ENCODE measurements at places on chromosomes 3 and 15.

DNA sequence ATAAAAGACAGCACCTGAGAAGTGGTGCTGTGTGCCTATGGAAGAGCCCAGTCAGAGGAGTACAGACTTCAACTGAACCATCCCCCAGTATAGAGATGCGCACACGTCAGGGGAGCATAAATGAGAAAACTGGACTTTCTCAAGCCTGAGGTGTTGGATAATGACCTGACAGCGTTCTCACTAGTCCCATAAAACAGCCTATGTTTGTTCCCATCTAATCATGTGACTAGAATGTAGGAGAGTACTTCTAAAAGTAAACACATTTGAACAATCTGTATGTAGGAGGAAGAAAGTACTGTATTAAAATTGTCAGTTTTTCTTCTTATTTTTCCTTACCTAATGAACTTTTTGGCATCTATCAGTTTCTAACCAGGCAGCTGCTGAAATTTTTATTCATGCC, 498.9 kb downstream of the CNTN4 start:
- DNase-seq, result no peak

- no peak for DNase-seq
Measured at GRCh38 chr3:157089455-157090221, 70.3 kb downstream of the CCNL1 start.

DNA sequence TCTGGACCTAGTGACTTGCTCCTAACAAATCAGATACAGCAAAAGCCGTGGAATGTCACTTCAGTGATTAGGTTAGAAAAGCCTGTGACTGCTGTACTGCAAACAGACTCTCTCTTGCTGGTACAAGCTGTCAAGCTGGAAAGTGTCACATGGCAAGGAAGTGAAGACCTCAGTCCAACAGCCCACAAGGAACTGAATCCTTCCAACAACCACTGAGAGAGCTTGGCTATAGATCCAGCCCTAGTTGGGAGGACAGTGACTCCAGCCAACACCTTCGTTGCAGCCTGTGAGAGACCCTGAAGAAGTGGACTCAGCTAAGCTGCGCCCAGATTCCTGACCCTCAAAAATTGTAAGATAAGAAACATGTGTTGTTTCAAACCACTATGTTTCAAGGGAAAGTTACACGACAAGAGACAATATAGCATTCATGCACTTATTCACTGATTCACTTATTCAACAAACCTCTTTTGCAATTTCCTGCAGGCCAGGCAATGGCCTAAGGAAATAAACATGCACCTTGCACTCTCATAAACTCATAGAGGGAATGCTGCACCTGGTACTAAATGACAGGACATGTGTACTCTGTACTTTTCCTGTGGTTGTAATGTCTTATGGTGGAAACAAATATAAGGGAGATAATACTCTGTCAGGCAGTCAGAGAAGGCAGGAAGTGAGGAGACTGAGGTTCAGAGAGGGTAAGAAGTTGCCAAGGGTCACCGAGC, 142.9 kb downstream of the CADPS start:
- DNase-seq, result no peak

DNA sequence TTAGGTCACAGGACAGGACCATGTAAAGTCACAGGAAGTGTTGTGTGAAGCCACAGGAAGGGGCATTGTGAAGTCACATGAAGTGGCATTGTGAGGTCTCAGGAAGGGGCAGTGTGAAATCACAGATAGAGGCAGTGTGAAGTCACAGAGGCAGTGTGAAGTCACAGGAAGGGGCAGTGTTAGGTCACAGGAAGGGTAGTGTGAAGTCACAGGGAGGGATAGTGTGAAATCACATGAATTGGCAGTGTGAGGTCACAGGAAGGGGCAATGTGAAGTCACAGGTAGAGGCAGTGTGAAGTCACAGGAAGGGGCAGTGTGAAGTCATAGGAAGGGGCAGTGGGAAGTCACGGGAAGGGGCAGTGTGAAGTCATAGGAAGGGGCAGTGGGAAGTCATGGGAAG, 37.9 kb downstream of the GASK1A start:
- no peak for DNase-seq

- DNase-seq, result no peak
Measured at GRCh38 chr3:49593041-49593440, 38.8 kb downstream of the BSN start.

DNA sequence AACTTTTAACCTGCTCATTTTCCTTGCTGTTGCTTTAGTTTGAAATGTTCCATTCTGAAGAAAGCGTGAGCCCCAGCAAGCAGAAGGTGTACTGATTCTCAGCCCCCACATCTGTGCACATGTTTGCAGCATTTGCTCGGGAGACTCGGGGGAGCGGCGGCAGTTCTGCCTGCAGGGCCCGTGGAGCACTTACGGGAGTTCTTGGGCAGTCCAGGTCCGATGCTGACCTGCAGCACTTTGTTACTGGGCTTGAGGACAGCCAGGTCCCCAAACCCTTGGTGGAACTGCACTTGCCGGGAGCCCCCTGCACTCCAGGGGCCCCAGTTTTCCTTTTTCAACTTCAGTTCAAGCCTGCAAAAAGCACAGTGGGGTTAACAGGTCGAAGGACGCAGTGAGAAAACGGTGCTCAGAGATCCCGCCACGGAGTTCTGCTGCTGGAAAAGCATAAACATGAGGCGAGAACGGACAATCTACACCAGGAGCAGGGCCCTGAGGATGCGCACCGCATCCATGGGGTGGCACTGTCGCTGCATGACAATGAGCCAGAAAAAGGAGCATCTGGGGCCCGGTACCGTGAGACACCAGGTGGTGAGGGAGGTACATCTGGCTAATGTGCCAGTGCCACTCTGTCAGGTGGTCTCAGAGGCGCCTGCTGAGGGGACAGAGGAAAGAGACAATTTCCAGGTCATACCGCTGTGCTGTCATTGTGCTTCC, 45.6 kb upstream of the LDHAL6B start:
- DNase-seq, result peak; percentile 39

DNA sequence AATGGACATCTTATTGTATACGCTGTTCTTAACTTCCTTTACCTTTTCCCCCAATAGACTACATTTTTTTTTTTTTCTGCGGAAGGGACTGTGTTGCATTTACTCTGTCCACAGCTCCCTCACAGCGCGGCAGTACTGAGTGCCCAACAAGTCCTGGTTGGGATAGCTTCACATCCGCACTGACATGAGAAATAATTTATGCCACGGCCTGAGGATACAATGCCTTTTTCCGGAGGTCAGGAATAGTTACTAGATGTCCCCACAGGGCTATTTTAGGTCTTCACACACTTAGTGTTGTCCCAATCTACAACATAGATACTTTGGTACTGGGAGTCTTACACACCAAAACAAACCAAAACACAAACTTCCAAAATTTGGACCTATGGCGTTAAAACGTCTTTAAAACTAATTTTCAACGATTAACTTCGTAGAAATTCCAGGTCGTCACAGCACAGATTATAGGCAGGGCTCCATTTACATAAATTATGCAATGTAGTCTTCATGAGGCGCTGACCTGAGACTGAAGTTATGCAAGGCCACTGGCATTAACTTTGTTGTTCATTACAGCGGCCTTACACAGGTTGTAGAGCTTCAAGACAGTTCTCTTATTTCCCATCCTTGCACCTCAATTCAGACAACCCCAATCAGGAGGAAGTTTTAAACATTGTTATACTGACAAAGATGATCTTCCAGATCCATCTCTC, 989 bp upstream of the PPIB start:
- DNase-seq, result no peak

DNA sequence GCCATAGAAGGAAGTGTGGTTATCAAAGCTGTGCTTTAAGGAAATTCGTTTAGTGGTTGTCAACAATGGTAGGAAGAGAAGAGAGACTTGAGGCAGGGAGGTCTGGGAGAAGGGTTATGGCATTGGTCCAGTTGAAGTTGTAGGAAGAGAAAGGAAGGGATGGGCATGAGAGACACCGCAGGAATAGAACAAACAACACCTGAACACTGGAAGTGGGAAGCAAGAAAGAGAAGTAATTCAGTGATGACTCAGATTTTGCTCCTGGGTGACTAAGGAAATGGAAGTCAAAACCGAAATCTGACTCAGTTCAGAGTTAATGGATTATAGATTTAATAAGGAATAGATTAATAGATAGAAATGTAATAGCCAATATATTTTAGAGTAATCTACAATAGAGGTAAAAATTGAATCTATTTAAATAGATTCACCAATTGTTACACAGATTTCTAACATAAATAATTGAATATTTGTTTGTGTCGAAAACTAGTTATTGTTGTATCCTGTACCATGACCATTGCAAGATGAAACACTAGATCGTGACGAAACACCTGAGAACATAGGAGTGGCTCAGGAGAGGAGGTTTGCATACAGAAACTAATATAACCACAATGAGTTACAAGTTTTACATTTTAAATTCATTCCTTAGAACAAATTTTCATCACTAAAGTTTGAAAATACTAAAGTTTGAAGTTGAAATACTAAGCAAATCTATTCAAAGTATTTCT, 36.0 kb downstream of the THBS1 start:
- no peak for DNase-seq

DNA sequence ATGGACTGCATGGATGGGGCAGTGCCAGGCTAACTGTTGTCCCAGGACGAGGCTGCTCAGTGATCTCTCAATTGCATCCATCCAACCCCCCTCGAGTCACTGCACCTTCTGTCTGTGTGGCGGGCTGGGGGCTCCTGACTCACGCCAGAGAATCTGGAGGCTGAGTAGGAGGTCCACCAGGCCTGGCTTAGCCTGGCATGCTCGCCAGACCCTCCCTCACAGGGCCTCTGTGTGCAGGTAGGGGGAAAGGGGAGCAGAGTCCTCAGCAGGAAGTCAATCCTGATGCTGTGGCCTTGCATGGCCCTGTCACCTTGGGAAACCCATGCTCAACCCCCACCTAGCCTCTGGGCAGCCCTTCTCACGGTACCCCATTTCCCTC, 140.6 kb downstream of the NUP210 start:
- no peak for DNase-seq

GRCh38 chr3:151318991-151319390, 2.4 kb upstream of the GPR87 start:
- DNase-seq, result no peak

GRCh38 chr3:142815803-142816202, 73.1 kb downstream of the PCOLCE2 start:
- no peak for DNase-seq

DNA sequence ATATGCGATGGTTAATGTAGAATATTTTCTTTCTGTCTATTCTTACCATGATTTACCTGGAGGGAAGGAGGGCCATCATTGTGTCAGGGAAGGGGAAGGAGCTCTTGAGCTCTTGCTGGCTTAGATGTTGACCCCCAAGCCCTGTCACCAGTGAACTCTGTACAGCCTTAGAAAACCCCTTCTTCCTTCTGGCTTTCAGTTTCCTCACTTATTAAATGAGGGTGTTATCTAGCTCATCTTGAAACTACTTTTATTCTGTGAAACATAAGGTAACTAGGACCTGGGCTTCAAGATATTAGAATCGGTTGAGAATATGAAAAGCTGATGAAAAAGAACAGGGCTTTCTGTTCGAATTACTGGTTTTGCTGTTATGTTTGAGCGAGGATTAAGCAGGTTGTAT, 25.1 kb upstream of the UTS2B start:
- DNase-seq, result no peak

- DNase-seq, result peak; percentile 92
Measured at GRCh38 chr3:37996785-37997301, 6.3 kb downstream of the VILL start.

DNA sequence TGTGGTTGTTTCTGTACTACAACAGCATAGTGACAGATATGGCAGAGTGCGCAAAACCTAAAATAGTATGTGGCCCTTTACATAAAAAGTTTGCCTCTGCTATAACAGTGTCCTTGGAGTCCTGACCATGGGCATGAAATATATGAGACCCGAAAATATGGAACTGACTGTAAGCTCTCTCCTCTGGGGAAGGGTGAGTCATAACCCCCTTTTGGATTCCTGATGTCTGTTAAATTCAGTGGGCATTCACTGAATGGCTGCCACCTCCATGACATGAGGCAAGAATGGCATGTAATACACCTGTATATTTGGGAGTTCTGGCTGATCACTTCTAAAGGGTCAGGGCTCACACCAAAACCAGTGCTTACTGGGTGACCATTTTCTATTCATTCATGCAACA, 6.1 kb downstream of the TBC1D2B start:
- DNase-seq, result no peak

GRCh38 chr3:115986555-115987207, 363.4 kb downstream of the GAP43 start:
- no peak for DNase-seq

GRCh38 chr3:156553705-156554356, 1.1 kb downstream of the SSR3 start:
- DNase-seq, result peak; percentile 42

GRCh38 chr3:134597390-134597970, 53.3 kb downstream of the KY start:
- DNase-seq, result no peak

- DNase-seq, result no peak
Measured at GRCh38 chr3:192642651-192643050, 84.7 kb downstream of the FGF12 start.

- peak; percentile 79 for DNase-seq
Measured at GRCh38 chr3:115692887-115693524, 69.7 kb downstream of the GAP43 start.

GRCh38 chr3:132593947-132594323, 3.1 kb upstream of the ACKR4 start:
- no peak for DNase-seq

GRCh38 chr3:66198437-66199088, 22.2 kb upstream of the SLC25A26 start:
- no peak for DNase-seq

DNA sequence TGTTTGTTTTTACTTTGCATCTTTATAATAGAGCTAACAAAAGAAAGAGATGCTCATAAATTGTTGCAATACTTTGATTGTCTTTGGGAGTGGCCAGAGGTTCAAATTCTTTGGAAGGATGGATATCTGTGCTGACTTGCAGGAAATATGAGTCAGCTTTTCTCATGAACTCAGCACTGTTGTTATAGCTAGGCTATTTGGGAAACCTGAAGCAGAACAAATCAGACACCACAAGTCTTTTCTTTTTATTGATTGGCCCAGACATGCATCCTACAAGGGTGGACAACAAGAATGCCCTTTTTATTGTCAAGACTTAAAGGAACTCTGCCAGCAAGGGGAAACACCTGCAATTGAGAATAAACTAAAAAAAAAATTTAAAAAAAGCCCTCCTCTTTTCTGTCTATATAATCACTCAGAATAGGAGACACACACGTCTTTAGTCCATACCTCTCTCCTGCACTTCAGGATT, 4.6 kb upstream of the DENND4A start:
- DNase-seq, result peak; percentile 51

- DNase-seq, result no peak
Measured at GRCh38 chr15:101264011-101264410, 12.2 kb upstream of the CHSY1 start.

DNA sequence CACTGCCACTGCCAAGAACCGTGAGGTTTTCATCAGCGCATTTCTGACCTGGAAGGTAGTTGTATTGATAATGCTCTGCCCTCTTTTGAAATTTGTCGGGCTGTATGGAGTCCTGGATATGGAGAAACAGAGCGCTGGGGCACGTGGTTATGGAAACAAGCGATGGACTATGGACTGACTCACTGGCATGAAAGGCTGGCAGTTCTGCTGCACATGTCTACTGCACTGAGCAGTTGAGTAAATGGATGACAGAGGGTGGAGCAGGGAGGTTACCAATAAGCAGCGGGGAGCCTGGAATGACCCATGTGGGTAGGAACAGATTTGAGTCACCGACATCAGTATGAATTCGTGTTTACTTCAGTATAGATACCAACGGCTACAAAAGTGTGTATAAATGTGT, 429.5 kb downstream of the OCA2 start:
- no peak for DNase-seq

- DNase-seq, result peak; percentile 52
Measured at GRCh38 chr3:109702252-109702651, 364.9 kb upstream of the DPPA4 start.

All from activated CD4-positive, alpha-beta T cell treated with anti-CD3 and anti-CD28 coated beads, Interleukin-2, Interleukin-6, amounts not matched to agents 100 ng/mL and 50 ng/mL, durations not matched to agents 16 hours and 8 hours (primary cell).